ENCODE measurements at places on chromosomes 3 and 15.

- DNase-seq = no peak
These were observed 13.4 kb upstream of the ZBTB47 start for GRCh38 chr3:42640129-42640528.

- DNase-seq = no peak
These were observed 727.2 kb downstream of the SI start for GRCh38 chr3:164351131-164351530.

DNA sequence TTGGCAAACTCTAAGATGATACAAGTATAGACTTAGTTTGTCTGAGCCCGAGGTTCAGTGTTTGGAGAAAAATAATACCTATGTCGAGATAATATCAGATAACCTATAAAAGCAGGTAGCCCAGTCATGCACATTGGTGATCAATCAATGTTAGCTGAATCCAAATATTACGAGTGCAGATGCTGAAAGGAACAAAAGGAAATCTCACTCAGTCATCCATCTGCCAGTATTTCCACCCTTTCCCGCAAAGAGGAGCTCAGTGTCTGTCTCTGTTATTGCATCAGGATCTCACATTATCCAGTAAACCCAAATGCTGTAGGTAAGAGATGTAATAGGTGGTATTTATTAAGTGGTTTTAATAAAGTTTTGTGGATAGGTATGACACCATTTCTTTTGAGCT, 251.2 kb upstream of the CTDSPL start:
- no peak for DNase-seq

DNA sequence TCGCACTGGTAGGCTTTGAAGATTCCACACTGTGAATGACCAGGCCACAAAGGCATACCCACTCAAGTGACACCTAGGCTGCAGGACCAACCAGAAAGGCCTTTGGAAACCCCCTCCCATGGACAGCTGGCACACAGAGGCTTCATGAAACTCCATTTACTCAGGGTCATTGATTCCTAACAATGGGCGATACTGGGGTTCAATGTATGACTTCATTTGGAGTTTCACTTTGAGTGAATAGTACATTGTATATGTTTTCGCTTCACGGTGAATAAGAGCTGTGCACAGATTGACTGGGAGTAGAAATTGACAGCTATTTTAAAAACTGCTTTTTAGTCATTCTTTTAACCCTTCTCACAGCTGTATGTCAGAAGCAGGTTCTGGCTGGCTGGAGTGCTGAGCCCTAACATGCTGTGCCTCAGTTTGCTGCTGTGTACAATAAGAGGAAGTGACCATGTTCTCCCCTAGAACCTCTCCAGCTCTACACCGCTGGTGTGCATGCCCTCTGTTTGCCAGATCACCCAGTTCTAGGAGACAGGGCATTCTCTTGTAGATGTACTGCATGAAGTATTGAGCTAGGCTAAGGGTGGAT, 15.4 kb upstream of the CX3CR1 start:
- DNase-seq = no peak

DNA sequence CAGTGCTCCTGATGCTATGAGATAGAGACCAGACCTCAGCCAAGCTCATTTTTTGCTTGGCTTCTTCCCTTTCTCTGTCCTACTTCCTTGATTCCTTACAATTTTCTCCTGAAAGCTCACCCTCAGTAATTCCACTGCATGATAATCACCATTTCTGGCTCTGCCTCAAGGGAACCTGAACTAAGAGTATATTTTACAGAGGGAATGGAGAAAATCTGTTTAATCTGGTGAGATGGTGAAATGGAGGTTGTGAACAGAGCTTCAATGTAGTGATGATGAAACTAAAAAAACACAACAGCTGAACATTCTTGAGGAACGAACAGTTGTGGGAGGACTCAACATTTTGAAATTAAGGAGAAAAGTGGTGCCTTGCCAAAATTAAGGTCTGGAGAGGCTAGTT, 16.3 kb downstream of the HHLA2 start:
- no peak for DNase-seq

GRCh38 chr3:195256639-195257453, 14.1 kb downstream of the XXYLT1 start:
- DNase-seq = no peak

GRCh38 chr15:69780374-69780773, 317.3 kb downstream of the TLE3 start:
- DNase-seq = no peak

DNA sequence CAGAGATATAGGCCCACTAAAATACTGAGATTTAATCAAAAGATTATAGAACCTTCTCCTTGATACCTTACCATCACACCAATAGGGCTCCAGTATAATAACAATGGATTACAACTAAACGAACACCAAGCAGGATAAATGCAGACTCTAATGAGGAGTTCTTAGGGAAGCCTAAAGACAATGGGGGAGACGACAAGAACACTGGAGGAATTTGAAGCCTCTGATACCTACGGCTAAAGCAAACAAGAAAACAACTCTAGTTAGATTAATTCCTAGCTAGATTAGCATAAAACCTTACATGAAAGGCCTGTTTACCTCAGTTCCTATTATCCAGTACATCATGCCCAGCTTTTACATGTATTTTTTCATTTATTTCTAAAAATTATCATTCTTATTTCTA, 35.1 kb downstream of the NGLY1 start:
- DNase-seq = no peak

- no peak for DNase-seq
These were observed 25.5 kb upstream of the FGD5 start for GRCh38 chr3:14793126-14793857.

GRCh38 chr3:161273589-161274218, 52.6 kb downstream of the NMD3 start:
- DNase-seq = no peak

- peak; percentile 57 for DNase-seq
These were observed 54.5 kb upstream of the GOLGA6B start for GRCh38 chr15:72599855-72600464.

DNA sequence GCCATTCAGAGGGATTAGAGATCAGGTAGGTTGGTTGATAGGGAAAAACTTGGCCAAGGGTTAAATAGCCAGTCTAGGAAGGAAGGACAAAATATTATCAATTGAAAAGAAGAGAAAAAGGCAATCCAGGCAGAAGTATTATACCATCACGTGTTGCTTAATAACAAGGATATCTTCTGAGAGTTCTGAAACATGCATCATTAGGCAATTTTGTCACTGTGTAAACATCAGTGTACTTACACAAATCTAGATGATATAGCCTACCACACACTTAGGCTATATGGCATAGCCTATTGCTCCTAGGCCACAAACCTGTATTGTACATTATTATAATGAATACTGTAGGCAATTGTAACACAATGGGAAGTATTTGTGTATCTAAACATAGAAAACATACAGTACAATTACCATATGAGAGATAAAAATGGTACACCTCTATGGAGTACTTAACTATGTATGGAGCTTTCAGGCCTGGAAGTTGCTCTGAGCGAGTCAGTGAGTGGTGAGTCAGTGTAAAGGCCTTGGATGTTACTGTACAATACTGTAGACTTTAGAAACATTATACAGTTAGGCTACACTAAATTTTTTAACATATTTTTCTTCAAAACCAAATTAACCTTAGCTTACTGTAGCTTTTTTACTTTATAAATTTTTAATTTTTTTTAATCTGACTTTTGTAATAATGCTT, 2.7 kb downstream of the TEX55 start:
- DNase-seq = no peak

DNA sequence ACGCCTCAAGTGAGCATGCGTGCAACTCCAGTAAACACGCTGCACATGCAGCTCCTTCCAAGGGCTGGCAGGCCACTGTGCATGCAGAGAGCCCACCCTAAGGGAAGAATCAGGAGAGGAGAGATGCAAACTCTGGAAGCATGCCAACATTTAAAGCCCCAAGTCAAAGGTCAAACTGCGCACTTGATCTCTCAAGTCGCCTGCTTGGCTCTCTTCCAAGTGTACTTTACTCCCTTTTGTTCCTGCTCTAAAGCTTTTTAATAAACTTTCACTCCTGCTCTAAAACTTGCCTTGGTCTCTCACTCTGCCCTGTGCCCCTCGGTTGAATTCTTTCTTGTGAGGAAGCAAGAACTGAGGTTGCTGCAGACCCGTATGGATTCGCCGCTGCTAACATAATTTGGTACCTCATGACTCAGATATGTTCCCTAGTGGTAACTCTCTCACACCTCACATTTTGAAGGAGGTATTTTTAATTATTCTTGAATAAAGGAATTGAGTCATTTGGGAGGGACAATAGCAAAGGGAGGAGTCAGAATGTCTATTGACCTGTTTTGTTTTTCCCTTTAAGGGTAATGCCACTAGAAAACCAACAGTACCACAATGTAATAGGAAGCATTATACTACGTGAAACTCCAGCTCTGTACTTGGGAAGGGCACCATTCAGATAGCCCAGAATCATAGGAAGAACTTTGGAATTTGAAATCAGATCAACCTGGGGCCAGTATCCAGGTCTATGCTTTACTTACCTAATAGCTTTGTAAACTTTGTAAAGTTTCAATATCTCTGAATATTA, 19.6 kb upstream of the DGKG start:
- no peak for DNase-seq

GRCh38 chr3:77342688-77343087, 302.8 kb downstream of the ROBO2 start:
- DNase-seq = no peak

- DNase-seq = no peak
These were observed 114.9 kb upstream of the MEF2A start for GRCh38 chr15:99450896-99451358.

DNA sequence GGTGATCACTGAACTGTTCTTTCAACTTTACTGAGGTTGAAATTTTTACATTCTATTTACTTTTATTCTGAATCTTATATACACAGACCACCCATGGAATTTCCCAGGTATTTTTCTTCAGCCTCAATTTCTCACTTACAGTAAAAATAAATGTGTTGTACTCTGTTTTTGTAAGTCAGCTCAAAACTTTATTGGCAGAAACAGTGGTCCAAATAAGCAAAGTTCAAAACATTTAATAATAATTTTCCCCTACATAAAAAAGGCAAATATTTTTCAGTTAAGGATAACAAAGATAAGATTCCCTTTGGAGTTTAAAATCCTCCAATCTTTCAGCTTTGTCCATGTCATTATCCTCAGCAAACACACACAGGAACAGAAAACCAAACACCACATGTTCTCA, 738.0 kb downstream of the FHIT start:
- DNase-seq = no peak

- DNase-seq = no peak
These were observed 36.0 kb downstream of the ADAMTS9 start for GRCh38 chr3:64651741-64652241.

GRCh38 chr3:17874636-17875035, 132.2 kb upstream of the TBC1D5 start:
- DNase-seq = no peak
